ENCODE measurements at places on chromosomes 4 and X.
A peak's percentile ranks its signal among the peaks of the same experiment; 100 is the strongest.

GRCh38 chr4:110287130-110287529 lies 88.7 kb upstream of the ELOVL6 start:
- no peak for DNase-seq

DNA sequence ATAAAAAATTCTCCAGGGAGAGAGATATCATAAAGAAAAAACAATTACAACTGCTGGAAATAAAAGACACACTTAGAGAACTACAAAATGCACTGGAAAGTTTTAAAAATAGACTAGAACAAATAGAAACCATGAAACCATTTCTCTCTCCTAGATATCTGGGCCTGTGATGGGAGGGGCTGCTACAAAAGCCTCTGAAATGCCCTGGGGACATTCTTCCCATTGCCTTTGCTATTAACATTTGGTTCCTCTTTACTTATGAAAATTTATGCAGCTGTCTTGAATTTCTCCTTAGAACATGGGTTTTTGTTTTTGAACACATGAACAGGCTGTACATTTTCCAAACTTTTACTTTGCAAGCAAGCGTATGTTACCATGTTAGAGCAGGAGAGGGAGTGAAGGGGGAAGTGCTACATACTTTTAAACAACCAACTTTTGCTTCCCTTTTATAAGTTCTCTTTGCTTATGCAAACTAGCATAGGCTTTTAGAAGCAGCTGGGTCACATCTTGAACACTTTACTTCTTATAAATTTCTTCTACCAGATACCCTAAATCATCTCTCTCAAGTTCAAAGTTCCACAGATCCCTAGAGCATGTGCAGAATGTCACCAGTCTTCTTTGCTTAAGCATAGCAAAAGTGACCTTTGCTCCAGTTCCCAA lies 47.9 kb upstream of the PACRGL start:
- no peak for DNase-seq

DNA sequence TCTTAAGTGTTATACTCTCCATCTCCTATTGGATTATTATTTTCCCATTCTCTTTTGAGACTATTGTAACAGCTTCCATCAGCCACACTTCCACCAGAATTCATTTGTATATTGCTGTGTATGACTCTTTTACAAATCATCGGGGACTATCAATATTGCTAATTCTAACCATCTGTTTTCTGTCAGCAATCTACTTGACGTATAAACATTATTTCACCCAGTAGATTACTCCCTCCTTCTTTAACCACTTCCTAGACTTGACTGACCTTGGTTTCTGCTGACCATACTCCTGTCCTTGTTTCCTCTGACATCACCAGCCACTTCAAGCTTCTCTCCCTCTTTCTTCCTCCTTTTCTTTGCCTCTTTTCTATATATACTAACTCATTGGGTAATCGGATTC lies 402.9 kb downstream of the PCDH18 start:
- no peak for DNase-seq

DNA sequence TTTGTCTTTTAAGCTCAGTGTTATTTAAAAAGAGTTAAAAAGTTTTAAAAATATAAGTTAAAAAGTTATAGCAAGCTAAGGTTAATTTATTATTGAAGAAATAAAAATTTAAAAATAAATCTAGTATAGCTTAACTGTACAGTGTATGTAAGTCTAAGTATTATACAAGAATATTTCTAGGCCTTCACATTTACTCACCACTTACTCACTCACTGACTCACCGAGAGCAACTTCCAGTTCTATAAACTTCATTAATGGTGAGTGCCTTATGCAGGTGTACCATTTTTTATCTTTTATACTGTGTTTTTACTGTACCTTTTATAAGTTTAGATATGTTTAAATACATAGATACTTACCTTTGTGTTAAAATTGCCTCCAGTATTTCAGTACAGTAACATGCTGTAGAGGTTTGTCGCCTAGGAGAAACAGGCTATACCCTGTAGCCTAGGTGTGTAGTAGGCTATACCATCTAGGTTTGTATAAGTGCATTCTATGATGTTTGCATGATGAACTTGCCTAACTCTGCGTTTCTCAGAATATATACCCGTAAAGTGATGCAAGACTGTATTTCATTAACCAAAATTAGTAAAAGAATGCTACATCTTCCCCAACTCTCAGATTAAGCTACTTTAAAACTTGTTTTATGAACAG lies 202.9 kb downstream of the CFAP299 start:
- DNase-seq = no peak

GRCh38 chrX:23792861-23793553 lies 10.0 kb downstream of the SAT1 start:
- no peak for DNase-seq

DNA sequence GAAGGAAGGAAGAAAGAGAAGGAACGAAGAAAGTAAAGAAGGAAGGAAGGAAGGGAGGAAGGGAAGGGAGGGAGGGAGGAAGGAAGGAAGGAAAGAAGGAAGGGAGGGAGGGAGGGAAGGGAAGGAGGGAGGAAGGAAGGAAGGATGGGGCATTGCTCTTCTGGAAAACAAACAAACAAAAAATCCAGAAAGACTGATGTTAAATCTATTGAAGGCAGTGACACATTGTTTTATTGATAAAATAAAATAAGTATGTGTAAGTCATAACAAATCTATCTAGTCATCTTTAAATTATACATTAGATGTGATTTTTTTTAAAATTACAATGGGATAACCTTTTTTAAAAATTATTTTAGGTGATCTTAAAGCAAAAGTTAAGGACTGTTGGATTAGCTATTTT lies 1245.5 kb downstream of the STIM2 start:
- DNase-seq = no peak

GRCh38 chrX:103356130-103356798 lies at the start of gene TCEAL9:
TCEAL9 (plus strand) TSS chrX:103356506; CDS start chrX:103357685, 1,179 bp downstream.
- DNase-seq = no peak

GRCh38 chr4:78775303-78776078 lies 659 bp upstream of the BMP2K start:
- peak; percentile 80 for DNase-seq

DNA sequence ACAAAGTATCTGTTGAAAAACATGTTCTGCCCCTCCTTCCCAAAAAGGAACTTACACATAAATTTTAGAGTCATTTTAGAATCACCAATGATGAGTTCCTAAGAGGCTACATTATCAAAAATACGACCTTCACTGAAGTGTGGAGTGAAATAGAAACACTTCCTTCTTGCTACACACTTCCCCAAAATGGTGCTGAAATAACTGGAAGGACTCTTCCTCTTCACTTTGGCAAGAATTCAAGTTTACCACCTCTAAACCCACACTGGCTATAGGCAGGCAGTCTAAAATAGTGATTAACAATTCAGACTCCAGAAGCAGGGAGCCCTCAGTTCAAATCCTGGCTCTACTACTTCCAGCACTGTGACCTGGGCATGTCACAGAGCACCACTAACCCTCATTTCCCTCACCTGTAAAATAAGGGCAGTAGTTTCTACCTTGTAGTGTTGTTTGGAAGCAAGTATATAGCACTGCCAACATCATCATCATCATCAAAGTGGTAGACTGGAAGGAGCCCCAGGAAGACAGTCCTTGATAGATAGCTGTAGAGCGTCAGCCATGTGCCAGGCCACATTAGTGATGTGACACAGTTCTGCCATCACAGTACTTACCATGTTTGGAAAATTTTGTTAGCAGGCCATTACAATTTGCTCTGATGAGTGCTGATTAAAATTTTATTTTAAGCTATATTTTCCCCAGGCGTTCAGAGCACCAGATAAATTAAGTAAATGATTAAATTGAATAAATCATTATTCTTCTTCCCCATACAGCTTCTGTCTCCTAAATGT lies 103.3 kb downstream of the PARM1 start:
- DNase-seq = no peak

- no peak for DNase-seq
These were observed 14.2 kb upstream of the ANKRD17 start for GRCh38 chr4:73272816-73273215.

DNA sequence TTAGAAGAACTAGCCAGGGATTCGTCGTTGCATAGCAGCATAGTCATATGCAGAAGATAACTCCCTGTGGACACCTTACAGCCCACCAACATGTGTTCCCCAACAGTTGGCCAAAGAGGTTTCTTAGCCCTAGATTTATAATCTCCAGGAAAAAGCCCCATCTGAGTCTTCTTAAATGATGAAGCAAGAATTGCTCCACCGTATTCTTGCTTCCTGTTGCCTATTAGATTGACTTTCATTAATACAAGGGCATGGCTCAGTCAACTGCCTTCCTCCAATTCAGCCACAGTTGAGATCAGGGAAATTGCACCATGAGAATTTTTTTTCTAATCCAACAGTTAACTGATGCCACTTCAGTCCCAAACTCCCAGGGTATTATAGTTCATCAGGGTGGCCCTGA lies 5.2 kb upstream of the AFF2 start:
- DNase-seq = no peak

GRCh38 chr4:101262683-101263082 lies 84.6 kb downstream of the PPP3CA start:
- DNase-seq = no peak

DNA sequence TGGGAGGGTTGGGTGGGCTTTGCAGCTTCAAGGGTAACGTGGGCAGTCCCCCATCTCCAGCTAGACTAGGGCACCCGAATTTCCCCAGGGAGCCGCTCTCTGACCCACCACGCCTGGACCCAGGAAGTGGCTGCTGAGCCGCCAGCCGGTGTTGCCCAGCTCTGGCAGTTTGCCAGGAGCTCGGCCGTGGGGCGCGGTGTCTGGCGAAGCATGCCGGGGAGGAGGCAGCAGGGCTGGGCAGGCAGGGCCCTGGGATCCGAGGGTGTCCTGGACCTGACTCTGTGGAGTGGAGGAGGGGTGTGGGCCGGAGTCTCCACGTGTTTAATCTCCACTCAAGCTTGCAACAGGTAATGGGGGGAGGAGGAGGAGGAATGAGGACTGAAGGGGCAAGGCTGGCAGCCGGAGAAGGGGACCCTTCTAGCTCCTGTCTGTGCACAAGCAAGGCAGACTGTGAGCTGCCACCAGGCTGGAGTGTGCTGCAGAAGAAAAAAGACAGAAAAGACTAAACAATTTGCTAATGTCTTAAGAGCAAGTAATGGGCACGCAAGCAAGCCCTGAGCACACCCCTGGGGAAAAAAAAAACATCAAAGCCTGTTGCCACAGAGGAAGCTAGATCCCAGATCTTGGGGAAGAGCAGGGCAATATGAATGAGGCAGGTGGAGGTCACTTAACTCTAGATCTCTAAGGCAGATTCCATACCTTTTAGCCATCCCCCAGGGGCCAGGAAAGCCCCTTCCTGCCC lies 2.4 kb downstream of the LONRF3 start:
- no peak for DNase-seq

GRCh38 chr4:41323706-41324105 lies 67.0 kb downstream of the UCHL1 start:
- DNase-seq = no peak

DNA sequence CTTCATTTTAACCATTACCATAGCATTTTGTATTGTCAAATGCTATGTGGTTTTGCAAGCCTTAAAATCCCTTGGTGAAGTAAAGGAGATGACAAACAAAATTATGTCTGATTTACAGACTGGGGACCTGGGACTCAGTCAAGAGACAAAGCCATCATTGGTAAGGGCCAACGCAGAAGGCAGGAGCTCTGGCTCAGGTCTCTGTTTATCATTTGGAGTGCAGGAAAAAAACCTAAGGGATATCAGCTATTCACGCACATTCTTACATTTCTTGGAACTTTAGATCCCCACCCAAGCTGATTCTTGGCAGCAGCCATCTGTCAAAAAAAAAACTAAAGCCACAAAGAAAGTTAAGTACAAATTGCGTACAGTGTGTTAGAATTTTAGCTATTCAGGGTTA lies 731.9 kb downstream of the STPG2 start:
- DNase-seq = no peak

- no peak for DNase-seq
These were observed 278.5 kb upstream of the EMCN start for GRCh38 chr4:100796332-100796731.

DNA sequence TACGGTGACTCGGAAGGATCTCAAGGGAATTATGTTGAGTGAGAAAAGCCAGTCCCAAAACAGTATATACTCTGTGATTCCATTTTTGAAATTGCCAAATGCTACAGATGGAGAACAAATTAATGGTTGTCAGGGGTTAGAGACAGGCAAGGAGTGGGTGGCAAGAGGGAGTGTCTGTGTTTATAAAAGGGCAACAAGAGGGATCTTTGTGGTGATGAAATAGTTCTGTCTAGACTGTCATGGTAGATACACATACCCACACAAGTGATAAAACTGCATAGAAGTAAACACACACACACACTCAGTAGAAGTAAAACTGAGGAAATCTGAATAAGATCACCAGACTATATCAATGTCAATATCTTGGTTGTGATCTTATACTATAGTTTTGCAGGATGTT lies 92.7 kb downstream of the CD99L2 start:
- DNase-seq = no peak
